ENCODE measurements at places on chromosomes 7 and 10.
A peak's percentile ranks its signal among the peaks of the same experiment; 100 is the strongest.

DNA sequence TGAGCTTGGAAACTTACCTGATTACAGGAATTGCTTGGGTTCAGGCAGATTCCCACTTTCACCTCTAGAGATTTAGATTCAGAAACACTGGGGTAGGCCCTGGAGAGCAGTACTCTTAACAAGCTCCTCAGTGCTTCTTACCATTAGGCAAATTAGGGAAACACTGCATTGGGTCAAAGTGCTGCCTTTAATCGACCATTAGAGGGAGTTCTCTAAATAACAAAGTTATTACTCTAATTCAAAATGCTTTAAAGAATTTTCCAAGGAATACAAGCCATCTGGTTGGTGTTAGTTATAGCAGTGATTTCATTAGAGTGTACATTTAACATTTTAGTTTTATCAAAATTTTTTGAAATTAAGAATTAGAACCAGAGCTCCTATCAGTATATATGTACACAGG, 324.5 kb downstream of the GFRA1 start:
- no peak for DNase-seq

- DNase-seq = no peak
Measured at GRCh38 chr7:43456200-43456599, 126.7 kb upstream of the STK17A start.

- no peak for DNase-seq
Measured at GRCh38 chr7:120735791-120736190, 122.2 kb downstream of the TSPAN12 start.

DNA sequence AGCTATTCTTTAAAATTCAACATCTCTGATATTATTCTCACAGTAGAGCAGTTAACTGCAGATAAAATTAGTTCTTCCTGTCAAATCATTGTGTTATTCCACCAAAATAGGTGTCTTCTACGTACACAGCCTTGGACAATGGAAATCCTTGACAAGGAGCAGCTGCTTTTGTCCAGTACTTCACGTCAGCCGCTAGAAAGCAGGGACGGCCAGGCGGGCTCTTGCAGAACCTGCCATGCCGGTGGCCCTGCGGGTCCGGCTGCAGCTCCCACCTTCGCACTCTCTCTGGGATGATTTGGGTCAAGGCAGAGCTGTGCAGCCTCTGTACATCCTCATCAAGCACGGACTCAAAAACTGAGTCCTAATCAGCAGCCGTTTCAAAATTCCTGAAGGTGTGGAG, 2.2 kb upstream of the FOXI2 start:
- no peak for DNase-seq

DNA sequence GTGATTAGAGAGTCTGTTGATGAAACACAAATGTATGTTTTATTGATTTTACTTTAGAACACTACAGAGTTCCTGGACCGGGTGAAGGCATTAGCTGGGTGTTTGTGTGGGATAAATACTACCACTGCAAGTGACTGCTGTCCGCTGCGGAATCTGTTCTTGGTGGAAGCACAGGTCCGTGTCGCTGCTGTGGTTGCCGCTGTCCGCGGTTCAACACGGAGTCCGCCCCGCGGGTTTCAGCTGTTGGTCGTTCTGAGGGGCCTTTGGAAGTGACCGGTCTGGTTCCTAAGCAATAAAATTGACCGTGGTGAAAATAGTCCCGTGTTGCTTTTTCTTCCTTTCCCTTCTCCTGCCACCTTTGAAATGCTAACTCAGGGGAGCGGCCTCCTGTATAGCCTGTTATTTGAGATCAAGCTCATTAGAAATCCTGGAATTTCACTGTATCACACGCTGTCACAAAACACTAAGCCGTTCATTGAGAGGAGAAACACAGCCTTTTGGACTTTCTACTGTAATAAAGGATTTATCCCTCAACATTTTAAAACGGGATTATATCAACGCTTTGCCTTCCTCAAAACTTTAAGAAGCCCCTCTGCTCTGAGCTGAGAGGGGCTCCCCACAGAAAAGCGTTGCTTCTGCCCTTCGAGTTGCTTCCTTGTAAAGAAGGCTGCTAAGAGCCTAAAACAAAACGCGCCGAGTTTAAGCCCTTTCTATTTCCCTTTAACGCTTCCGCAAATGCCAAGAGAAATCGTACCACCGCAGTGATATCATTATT, 2.6 kb downstream of the NKX6-2 start:
- DNase-seq = no peak

GRCh38 chr10:120981601-120982391, 130.6 kb downstream of the WDR11 start:
- no peak for DNase-seq

GRCh38 chr7:21566094-21566493, 23.3 kb downstream of the DNAH11 start:
- no peak for DNase-seq

GRCh38 chr7:8063706-8064297, 95.2 kb downstream of the GLCCI1 start:
- DNase-seq = no peak

- no peak for DNase-seq
Measured at GRCh38 chr10:89228962-89229361, 21.8 kb upstream of the CH25H start.

- no peak for DNase-seq
Measured at GRCh38 chr10:71150796-71151195, 61.6 kb upstream of the UNC5B start.

DNA sequence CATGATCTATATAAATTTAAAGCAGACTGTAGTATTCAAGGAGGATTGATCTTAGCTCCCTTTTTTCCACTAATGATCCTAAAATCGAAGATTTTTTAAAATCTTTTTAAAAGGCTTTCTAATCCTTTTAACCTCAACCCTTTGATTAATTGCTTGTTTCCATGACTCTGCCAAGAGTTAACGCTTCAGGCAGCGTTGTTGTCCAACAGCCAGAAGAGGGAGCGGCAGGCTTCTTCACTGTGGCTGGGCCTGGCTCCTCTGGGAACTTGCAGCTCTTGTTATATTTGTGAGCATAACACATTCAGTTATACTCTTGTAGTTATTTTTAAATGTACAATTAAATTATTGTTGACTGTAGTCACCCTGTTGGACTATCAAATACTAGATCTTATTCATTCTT, 26.3 kb downstream of the CRCP start:
- DNase-seq = no peak

- no peak for DNase-seq
Measured at GRCh38 chr10:43227911-43228782, 38.7 kb downstream of the RASGEF1A start.

DNA sequence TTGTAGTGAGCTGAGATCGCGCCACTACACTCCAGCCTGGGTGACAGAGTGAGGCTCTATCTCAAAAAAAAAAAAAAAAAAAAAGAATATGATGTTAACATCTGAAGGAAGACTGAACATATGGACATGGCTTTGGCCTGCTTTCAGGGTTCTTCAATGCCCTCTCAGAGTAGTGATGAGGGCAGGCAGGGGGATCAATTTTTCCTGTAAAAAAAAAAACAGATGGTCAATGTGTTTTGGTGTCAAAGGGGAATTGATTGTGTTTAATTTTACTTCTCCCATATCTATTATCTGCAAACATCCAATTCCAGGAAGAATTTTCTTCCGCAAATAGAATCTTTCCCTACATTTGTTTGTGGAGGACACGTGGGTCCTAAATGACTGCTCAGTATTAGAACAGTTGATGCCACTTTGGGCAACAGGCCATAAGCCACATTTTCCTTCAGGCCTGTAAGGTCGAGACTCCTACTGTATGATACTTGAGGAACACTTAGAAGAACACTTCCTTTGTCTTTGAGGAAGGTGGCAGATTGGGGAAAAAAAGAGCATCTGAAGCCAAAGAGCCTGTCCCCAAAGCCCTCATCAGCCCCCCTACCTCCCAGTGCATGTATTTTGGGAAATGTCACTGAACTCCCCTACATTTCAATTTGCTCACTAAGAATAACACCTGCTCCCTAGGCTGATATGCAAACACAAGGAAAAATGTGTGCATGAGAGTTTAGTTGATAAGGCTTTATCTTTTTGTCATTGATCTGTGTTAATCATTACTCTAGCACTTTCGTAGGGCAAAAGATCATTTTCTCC, 28.3 kb downstream of the MGAM2 start:
- DNase-seq = no peak

DNA sequence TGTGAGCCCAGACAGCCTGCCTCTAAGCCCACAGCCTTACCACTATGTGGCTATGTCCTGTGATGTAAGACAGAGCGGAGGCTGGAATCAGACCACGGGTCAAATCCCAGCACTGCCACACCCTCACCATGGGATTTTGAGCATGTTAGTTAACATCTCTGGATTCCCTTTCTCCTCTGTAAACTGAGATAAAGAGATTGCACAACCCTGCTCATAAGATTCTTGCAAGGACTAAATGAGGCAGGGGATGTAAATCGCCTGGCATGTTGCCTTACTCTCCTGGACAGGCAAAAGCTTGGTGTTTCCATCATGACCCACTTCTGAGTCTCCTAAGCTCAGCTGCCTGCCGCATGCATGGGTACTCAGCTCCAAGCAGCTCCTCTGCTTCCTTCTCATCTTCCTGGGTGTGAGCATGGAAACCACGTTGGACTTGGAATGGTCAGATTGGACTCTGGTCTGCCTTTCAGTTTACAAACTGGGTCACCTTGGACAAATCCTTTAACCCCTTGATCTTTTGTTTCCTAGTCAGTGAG, 41.3 kb upstream of the MTURN start:
- no peak for DNase-seq

DNA sequence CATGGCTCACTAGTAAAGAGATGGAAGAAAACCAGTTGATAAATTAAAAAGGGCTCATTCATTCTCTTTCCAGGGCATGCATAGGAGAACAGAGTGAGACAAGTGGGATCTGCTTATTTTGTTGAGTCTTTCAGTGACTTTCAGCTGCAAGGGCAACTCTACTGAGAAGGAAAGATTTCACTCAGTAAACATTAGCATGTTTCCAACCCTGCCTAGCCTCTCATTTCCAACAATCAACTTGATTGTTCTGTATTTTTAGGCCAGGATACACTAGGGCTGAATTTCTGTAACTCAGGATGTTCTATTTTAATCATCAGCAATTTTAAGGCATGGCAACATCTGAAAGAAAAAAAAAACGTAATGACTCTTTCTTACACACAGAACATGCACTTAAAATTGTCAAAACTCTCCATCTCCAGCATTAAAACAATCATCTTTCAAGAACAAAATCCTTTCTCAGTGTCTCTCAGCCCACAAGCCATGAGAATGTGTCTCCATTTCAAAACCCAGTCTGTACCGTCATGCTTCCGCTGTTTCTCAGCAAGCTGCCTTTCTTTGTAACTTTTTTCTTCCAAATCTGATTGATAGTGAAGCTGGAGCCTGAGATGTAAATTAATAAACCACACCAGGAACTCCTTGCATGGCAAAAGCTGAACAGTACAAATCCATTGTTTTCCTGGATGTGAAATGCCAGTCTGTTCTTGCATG, 147.2 kb upstream of the KLF14 start:
- no peak for DNase-seq

DNA sequence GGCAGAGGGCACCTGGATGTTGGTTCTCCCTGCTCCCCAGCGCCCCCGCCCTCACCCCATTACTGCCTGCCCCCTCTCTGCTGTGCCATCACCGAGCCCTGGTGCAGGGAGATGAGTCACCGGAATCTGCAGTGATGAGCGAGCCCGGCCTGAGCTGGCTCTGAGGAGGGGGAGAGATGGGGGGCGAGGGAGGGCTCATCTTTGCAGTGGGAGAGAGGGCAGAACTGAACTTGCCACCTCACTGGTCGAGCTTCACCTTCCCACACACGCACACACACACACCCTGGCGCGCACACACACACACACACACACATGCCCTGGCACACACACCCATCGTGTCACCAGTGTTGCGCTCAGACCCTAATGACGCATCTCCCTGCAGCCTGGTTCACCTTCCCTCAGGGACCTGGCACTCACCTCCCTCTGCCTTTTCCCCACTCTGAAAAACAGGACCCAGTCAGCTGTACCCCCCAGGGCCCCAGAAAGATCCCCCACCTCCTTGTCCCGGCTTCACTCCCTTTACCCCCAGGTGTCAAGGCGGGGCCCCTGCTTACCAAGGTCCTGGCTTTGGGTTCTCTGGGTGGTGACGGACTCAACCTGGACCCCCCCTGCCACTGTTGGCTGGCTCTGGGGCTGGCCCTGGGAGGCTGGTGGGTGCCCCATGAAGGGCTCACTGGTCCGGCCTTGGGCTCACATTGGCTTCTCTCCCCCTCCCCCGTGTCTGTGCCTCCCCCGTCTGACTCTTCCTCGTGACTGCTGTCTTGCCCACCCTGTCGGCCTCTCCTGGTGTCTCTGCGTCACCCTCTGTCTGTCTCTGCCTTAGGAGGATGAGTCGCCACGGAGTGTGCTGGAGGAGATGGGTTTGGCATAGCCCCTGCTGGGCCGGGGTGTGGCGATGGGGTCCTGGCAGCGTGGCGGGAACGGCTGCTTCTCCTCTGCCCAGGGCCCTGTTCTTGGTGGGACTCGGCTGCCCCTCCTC, 5.4 kb downstream of the VGF start:
- no peak for DNase-seq

GRCh38 chr10:36888925-36889573, 236.3 kb upstream of the ANKRD30A start:
- DNase-seq = peak; percentile 43

- no peak for DNase-seq
Measured at GRCh38 chr10:78913219-78914059, 155.3 kb upstream of the ZMIZ1 start.

DNA sequence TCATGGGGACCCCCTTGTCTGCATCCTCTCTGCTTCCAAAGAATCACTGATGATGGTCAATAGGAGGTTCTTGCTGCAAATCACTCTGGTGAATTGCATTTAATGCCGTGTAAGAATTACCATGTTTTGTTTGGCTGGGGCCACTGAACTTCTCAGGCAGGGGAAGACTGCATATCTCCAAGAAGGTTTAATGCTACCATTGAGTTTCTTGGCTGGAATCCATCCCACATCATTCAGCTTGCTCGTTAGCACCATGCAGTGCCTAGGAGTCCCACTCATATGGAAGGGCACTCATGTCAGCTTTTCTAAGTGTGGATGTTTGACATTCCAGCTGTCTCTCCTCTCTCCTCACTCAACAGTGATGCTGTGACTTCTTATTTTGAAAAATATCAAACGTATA, 50.2 kb upstream of the BAMBI start:
- DNase-seq = no peak

DNA sequence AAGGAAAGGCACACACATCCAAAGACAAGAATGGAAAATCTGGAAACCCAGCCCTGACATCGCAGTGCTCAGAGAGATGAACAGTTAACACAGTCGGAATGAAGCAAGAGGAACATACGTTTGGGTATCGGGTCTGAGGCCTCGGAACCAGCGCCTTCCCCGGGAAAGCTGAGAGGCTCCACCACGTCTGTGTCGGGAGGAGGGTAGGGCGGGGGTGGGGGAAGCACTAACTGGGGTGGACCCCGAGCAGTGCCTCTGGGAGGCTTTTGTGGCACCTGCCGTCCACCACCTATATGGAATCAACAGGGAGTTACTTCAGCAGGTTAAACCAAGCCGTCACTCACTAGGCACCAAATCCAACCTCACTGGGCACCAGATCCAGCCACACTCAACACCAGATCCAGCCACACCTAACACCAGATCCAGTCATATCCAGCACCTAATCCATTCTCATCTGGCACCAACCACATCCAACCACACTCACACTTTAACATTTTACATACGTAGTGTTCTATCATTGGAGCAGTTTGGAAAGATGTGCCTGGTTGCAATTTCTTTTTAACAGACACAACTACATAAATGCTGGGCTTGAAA, 233.6 kb downstream of the COBL start:
- no peak for DNase-seq
